NCI-H1417 (cell line): ENCODE measurements at places on chromosomes 1 and 21.

DNA sequence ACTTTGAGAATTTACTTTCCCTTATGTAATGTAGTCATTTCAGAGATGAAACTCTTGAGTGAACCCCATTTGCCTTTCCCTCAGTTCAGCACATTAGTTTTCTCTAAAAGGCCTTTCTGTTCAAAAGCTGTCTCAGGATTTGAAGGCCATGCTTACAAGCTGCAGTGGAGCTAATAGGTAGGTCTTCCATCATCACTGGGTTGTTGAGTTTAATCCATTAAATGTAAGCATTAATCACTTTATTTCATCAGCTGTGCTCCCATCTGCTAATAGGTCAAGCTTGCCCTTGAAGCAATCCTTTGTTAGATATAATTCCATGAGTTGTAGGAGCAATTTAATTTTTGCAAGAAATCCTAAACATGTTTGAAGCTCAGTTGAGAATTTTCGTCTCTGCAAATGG is 422.2 kb upstream of the ZP4 start:
- DNase-seq, result no peak

- no peak for DNase-seq
These were observed 179.9 kb downstream of the VPS13D start for GRCh38 chr1:12409681-12410080.

GRCh38 chr1:32695098-32695904 is 7.3 kb downstream of the SYNC start:
- no peak for DNase-seq

DNA sequence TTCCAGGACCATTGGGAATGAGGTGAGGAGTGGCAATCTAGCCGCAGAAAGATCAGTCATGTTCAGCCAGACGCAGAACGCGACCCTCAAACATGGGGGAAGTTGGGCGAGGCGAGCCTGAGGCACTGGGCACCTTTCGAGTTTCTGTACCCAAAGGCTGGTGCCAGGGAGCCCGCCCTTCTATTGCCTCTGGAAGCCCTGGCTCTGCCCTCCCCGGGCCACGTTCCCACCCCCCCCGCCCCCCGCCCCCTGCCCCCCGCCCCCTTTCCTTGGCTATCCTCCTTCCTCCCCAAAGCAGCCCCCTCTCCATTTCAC is 2.2 kb upstream of the ZBTB7B start:
- peak; percentile 78 for DNase-seq

DNA sequence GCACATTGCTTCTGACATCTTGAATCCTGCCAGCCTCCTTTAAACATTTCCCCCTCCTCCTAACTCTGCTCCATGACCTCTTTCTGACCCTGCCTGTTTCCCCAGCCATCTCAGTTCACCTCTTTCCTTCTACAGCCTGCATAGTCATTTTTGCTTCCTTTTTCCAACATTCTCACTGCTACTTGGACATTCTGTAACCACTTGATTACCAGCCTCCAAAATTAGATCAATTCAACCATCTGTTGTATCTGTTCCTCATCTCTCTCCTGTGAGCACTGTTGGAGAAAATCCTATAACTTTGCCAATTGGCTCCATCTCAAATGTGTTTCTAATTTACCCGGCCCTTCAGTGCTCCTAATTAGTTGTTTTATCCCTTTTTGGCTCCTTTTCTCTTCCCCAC is 27.5 kb upstream of the GPR88 start:
- no peak for DNase-seq

DNA sequence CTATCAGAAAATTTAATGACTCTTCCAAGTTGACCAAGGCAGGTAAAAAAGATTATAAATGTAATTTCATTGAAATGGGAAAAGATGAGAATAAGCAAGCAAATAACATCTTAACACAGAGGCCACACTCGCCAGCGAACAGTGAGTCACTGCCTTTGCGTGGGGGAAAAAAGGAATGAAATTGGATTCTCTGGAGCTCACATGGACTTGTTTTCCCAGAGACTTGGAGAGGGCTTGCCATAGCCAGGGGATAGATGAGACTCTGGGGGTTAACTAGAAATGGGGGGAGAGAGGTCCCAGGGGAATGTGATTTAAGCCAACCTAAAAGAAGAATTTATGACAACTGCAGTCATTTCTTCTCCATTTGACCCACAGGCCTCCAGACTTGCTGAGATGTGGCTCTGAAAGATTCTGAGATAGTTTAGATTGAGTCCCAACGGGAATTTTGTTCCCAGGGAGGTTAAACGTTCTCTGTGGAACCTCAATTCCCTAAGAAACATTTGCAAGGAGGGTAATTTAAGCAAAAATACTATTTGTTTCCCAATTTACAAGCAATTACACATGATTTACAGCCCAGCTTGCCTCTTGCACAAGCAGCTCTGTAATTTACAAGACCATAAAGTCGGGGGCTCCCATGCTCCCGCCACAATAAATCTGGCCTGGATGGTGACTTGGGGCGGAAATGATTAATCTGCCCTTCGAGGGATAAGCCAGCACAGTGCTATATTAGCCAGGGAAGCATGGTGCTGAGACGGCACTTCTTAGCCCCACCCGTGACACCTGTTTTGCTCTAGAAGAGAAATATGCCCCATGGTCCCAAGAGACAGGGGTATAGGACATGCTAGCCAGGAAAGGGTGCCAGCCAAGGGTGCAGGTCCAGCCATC is 68.8 kb downstream of the GRIK3 start:
- no peak for DNase-seq

- DNase-seq, result no peak
These were observed 3.8 kb downstream of the NCSTN start for GRCh38 chr1:160346958-160347357.

DNA sequence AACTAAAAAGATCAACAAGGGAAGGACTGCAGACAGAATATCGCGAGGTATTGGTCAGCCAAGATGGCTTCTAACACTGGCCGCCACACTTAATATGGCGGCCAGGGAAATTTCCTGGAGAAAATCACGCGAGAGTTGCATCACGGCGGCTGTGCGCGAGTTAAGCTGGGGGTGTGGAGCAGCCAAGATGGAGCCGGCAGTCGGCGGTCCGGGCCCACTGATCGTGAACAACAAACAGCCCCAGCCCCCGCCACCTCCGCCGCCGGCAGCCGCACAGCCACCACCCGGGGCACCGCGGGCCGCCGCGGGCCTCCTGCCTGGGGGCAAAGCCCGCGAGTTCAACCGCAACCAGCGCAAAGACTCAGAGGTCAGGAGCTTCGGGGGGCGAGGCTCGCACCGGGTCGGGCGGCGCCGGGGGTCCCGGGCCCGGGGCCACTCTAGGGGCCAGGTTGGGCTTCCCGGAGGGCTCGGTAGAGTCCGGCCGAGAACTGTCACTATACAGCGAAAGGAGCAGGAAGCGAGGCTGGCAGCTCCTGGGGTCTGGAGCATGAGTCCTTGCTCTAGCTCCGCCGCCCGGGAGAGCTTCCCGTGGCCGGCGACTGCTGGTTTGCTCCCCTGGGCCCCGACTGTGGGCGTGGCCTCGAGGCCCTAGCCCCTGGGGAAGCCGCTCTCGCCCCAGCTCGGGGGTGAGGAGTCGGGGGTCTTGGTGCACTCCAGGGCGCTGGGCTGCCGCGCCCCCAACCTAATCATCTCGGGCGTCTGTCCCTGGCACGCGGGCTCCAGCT is at the start of gene STRIP1:
Gene STRIP1 (plus strand): TSS at position 174 of the 785 bp plus-strand sequence. CDS start 14 bp downstream, at position 188.
- peak; percentile 96 for DNase-seq

- no peak for DNase-seq
These were observed 34.9 kb downstream of the PIK3C2B start for GRCh38 chr1:204459706-204460105.

- no peak for DNase-seq
These were observed 6.7 kb upstream of the PADI6 start for GRCh38 chr1:17365293-17365692.

GRCh38 chr1:229251185-229251584 is 19.7 kb upstream of the RAB4A start:
- no peak for DNase-seq

- no peak for DNase-seq
These were observed 165.3 kb upstream of the SYT6 start for GRCh38 chr1:114318961-114319360.

DNA sequence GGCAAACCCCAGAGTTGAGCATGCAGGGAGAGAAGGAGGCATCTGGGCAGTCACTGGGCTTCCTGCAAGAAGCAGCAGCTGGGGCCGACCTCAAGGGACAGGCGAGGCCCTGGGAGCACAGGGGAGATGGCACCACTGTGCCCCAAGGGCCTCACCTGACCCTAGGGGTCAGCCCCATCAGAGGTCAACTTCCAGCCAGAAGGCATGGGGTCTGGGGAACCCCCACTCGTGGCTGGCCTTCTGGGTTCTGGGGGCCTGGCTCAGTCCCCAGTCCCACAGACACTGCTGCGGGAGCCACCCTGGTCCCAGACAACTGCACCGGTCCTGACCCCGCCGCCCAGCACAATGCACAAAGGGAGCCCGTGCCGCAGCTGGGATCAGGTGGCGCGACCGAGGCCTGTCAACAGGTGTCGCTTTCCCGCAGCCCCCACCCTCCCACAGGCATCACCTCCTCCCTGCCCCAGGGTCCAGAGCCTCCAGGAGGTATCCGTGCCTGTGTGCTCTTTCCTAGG is 6.2 kb downstream of the WNT9A start:
- no peak for DNase-seq

GRCh38 chr1:24502065-24502708 is 449 bp upstream of the RCAN3 start:
- DNase-seq, result peak; percentile 87
